Stimulated activated CD8-positive, alpha-beta memory T cell treated with anti-CD3 and anti-CD28 coated beads, Interleukin-4, amount 100 ng/mL, for 24 hours (primary cell): ENCODE measurements at places on chromosomes 5 and 9.

DNA sequence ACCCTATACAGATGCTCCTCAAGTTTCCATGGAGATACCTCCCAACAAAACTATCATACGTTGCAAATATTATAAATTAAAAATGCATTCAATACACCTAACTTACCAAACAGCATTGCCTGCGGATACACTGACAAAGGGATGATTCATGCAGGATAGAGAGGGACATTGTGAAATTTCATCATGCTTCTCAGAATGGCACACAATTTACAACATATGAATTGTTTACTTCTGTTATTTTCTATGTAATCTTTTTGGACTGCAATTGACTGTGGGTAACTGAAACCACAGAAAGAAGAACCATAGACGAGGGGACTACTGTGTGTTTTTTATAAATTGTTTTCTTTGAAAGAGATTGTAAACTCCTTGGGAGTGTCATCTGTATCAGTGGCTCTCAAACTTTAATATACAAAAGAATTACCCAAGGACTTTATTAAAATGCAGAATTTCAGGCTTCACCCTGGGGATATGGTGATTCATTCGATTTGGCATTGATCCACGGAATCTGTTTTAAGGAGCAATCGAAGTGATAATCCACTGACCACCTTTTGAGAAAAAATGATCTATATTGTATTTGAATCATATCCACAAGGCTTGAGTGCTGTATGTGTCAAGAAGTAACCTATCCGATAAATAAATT, 146.4 kb downstream of the SGCD start:
- no peak for DNase-seq

DNA sequence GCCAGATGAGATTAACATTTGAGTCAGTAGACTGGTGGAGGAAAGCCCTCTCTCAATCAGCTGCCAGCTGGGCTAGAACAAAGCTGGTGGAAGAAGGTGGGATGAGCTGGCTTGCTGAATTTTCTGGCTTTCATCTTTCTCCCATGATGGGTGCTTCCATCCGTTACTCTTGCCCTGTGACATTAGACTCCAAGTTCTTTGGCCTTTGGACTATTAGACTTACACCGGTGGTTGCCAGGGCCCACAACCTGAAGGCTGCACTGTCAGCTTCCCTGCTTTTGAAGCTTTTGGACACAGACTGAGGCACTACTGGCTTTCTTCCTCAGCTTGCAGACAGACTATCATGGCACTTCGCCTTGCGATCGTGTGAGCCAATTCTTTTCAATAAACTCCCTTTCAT, 642.7 kb downstream of the TAF11L14 start:
- no peak for DNase-seq

DNA sequence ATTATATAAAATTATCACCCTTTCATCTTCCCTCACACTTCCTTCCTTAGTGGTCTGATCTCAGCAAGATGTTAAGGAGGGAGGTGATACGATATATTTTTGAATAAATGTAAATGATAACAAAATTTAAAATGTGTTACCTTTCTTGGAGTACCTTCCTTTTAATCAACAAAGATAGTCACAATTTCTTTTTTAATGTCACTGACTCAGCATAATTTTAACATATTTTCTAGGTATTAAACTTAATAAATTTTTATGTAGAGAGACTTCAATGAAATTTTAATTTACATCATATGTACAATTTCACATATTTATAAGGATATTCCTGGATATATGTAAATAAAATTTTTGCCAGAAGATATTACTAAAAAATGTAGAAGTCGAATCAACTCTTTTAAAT, 125.0 kb upstream of the FBN2 start:
- no peak for DNase-seq

GRCh38 chr5:136510481-136510880, 145.1 kb upstream of the TRPC7 start:
- no peak for DNase-seq

DNA sequence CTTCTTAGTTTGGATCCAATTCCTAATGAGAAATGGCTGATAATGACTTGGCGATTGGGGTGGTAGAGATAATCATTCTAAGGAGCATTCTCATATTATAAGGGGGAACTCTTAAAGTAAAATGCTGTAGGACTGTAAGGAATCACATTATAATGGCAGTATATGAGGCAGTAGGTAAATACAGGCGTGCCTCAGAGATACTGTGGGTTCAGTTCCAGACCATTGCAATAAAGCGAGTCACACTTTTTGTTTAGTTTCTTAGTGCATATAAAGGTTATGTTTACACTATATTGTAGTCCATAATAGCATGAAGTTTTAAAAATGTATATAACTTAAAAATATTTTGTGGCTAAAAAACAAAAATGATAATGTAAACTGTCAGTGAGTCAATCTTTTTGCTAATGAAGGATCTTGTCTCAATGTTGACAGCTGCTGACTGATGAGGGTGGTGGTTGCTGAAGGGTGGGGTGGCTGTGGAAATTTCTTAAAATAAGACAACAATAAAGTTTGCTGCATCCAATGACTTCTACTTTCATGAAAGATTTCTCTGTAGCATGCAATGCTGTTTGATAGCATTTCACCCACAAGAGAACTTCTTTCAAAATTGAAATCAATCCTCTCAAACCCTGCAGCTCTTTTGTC, 15.8 kb downstream of the NMUR2 start:
- DNase-seq = no peak

DNA sequence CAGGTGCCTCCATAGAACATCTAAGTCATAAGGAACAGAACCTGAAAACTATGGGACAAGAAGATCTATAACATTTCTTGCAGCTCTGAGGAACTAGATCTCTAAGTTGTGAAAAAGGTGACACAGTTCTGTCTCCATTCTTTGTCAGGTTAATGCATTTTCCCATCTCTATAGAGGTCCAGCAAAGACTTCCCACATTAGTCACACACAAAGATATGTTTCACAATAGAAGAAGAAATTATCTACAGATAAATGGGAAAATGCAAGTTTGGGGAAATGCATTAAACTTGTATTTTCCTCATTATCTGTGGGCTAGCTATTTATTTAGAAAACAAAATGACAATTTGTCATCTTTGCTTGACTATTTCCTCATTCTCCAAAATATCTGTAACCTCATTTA, 458.6 kb upstream of the PAPPA start:
- DNase-seq = no peak
